WTC11 (cell line): ENCODE measurements at places on chromosomes 12 and 14. TPM values are rescaled to one million over a fixed set of nuclear protein-coding genes. Genes with fewer than 3 reads are reported as not detected.

DNA sequence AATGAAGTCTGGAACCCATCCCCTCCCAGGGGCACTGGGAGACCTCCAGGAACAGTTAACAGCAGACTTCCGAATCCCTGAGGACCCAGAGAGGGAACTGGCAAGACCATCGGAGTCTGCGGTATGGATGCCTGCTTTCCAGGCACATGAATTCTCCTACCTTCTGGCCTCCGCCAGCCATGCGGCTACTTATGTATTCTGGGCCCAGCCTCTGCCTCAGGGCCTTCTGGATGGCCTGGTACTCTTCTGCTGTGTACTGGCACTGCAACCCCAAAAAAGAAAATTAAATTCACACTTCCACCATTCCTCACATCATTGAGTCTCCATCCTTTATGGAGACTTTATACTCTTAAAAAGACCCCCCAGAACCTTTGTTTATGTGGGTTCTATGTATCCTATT is 18.4 kb downstream of the RAD52 start:
- no peak overlapping the region for H3K27ac ChIP-seq
- no peaks in the 10 kb centered on the region for H3K4me1 ChIP-seq
- no peak for DNase-seq
- H3K27me3 ChIP-seq: no peaks in the 10 kb centered on the region
- H3K4me3 ChIP-seq: no peak overlapping the region

Gene SLC6A13
- 0.21 to 0.55 TPM (median 0.37 TPM) in 3 replicates for total RNA-seq

Gene TAS2R42
- not detected in 3 replicates for total RNA-seq

Gene SLC24A4
- 0.37 to 0.90 TPM (median 0.46 TPM) in 3 replicates for total RNA-seq

Gene CCDC197
- total RNA-seq: not detected in 3 replicates

DNA sequence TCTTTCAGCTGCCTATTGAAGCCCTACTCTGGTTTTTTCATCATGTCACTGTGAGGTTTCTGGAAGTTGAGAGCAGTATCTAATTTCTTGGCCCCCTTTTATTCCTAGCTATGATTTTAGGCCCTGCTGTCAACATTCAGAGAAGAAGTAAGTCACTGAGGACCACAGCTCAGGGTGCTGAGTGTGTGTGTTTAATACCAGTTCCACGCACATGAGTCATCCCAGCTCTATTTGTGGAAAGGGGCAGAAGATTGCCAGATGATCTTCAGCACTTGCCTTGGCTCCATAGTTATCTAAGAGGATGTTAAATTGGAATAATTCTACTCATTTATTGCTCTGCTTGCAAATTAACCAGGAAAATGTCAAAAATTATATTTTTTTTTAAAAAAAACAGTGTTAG is 65.5 kb upstream of the SLC38A4 start:
- no peak for DNase-seq
- H3K36me3 ChIP-seq: no peaks in the 10 kb centered on the region
- H3K4me3 ChIP-seq: no peak overlapping the region
- no peaks in the 10 kb centered on the region for H3K4me1 ChIP-seq
- no peaks in the 10 kb centered on the region for H3K27me3 ChIP-seq
- H3K27ac ChIP-seq: no peak overlapping the region

Gene ACVR1B
- total RNA-seq: 20.9 to 24.1 TPM (median 22.3 TPM) in 3 replicates

DNA sequence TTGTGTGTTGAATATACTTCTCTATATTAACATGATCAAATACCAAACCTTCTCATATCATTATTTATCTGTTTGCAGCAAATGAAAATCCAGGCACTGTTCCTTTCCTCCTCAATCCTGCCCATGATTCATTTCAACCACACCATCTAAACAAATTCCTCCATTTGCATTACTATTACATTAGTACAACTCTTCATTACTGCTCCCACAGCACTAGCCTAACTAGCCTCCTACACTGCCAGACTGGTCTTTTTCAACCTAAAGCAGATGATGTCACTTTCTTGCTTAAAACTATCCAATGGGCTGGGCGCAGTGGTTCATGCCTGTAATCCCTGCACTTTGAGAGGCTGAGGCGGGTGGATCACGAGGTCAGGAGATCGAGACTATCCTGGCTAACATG is 117.3 kb upstream of the MYF6 start:
- no peaks in the 10 kb centered on the region for H3K36me3 ChIP-seq
- no peak overlapping the region for H3K27ac ChIP-seq
- DNase-seq: no peak
- no peaks in the 10 kb centered on the region for H3K27me3 ChIP-seq
- peaks cover 20% of the 10 kb centered on the region for H3K4me1 ChIP-seq

DNA sequence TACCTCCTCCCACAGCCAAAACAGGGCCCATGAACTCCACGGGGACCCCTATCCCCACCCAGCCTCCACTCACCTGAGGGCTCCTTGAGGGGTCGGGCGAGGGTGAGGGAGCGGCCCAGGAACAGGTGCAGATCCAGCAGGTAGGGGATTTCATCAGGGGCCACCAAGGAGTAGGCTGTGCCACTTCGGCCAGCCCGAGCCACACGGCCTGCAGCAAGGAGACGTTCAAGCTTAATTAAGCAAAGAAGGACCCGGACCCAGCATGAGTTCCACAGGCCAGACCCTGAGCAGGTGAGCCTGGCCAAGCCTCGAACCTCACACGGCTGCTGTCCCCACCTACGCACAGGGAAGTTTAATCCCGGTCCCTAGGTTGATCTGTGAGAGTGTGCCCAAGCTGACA is 15.6 kb downstream of the DDX54 start:
- no peaks in the 10 kb centered on the region for H3K4me1 ChIP-seq
- H3K36me3 ChIP-seq: peaks cover 65% of the 10 kb centered on the region
- DNase-seq: no peak
- H3K27ac ChIP-seq: no peak overlapping the region

- H3K27me3 ChIP-seq: no peaks in the 10 kb centered on the region
- H3K36me3 ChIP-seq: peaks cover 3% of the 10 kb centered on the region; the same call in 1 of the 2 replicates
- peaks cover 21% of the 10 kb centered on the region for H3K4me1 ChIP-seq
- no peak for DNase-seq
Observed at GRCh38 chr14:104867371-104868059, 2.4 kb downstream of the CEP170B start.

DNA sequence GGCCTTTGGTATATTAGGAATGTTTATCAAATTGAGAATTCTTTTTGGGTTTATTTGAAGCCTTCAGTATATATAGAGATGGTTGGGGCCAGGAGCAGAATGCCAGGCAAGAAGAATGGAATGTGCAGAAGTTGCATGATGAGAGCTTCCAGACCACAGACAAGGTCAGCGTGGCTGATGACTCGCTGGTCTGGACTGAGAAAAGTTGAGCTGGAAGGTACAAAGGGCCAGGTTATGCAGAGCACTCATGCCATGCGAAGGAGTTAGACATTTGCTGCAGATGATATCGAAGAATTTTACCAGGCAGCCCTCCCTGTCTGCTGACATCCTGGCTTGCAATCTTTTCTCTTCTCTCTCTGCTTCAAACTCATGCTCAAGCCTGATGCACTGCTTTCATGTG is 196.2 kb upstream of the ARHGAP5 start:
- no peak overlapping the region for H3K27ac ChIP-seq
- H3K4me3 ChIP-seq: no peak overlapping the region

Gene SERPINA3
- total RNA-seq: 2.7 to 3.5 TPM (median 3.0 TPM) in 3 replicates

DNA sequence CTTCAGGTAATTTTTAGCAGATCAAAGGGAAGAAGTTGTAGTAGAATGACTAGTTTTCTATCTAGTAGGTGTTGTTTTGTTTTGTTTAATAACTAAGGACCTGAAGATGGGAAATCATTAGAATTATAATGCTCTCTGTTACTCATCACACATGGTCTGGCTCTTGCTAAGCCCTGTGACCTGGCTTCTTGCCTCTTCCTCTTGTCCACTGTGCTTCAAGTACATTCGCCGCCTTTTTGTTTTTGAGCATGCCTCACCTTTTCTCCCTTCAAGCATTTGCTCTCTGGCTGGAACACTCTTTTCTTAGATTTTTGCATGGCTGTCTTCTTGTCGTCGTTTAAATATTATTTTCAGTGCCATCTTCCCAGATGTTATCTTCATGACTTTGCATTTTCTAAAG is 47.7 kb downstream of the DAAM1 start:
- H3K4me3 ChIP-seq: no peak overlapping the region
- H3K27me3 ChIP-seq: no peaks in the 10 kb centered on the region
- peaks cover 30% of the 10 kb centered on the region for H3K4me1 ChIP-seq
- H3K36me3 ChIP-seq: no peaks in the 10 kb centered on the region
- DNase-seq: no peak

Gene SPTB
- total RNA-seq: 2.5 to 3.2 TPM (median 2.8 TPM) in 3 replicates

GRCh38 chr12:93824514-93825500 is 147.6 kb downstream of the CRADD start:
- peaks cover 10% of the 10 kb centered on the region for H3K27me3 ChIP-seq
- H3K36me3 ChIP-seq: no peaks in the 10 kb centered on the region
- peak; percentile 68 for DNase-seq
- H3K4me1 ChIP-seq: peaks cover 10% of the 10 kb centered on the region; the same call in 1 of the 2 replicates
- no peak overlapping the region for H3K4me3 ChIP-seq
- no peak overlapping the region for H3K27ac ChIP-seq

Gene PTPRB
- 2.9 to 3.3 TPM (median 3.1 TPM) in 3 replicates for total RNA-seq

Gene ZBTB39
- 20.2 to 23.0 TPM (median 22.5 TPM) in 3 replicates for total RNA-seq

Gene ITGB7
- 0.90 to 1.4 TPM (median 1.1 TPM) in 3 replicates for total RNA-seq

Gene KRT79
- total RNA-seq: not detected in 3 replicates

- H3K4me1 ChIP-seq: peaks cover 8% of the 10 kb centered on the region
- no peaks in the 10 kb centered on the region for H3K27me3 ChIP-seq
- H3K4me3 ChIP-seq: no peak overlapping the region
- no peak for DNase-seq
Observed at GRCh38 chr12:120720234-120720986, 5.2 kb upstream of the ACADS start.

Gene KCNC2
- total RNA-seq: not detected in 3 replicates

DNA sequence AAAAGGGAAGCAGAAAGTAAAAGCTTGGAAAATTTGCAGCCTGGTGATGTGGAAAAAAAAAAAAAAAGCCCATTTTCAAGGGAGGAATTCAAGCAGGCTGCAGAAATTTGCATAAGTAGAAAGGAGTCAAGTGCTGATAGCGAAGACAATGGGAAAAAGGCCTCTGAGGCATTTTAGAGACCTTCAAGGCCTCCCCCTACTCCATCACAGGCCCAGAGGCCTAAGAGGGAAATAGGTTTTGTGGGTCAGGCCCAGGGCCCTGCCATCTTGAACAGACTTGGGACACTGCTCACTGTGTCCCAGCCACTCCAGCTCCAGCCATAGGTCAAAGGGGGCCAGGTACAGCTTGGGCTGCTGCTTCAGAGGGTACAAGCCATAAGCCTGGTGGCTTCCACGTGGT is 13.8 kb upstream of the PRKD1 start:
- peak; percentile 16 for DNase-seq
- no peak overlapping the region for H3K4me3 ChIP-seq
- H3K36me3 ChIP-seq: peaks cover 10% of the 10 kb centered on the region
- H3K4me1 ChIP-seq: peaks cover 22% of the 10 kb centered on the region

GRCh38 chr12:78145398-78145797 is 314.7 kb downstream of the NAV3 start:
- DNase-seq: no peak
- no peak overlapping the region for H3K4me3 ChIP-seq
- H3K4me1 ChIP-seq: peaks cover 10% of the 10 kb centered on the region
- no peaks in the 10 kb centered on the region for H3K27me3 ChIP-seq
- H3K27ac ChIP-seq: no peak overlapping the region

DNA sequence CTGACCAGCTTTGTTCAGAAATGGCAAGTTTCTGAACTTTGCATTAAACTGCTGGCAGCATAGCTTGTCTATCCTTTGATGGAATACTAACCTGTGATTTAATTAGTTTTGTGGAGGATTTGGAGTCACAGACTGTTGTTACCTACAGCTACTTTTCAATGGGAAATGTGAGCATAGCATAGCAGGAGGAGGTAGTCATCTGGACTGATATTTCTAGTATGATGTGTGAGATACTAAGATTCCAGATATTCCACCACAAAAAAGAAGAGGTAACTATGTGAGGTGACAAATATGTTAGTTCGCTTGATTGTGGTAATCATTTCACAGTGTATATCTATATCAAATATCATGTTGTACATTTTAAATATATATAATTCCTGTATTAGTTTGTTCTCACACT is 833.0 kb downstream of the SLC6A15 start:
- no peak overlapping the region for H3K4me3 ChIP-seq
- DNase-seq: no peak
- no peak overlapping the region for H3K27ac ChIP-seq
- no peaks in the 10 kb centered on the region for H3K27me3 ChIP-seq

GRCh38 chr12:6426882-6427671 is 17.7 kb upstream of the CD27 start:
- H3K4me1 ChIP-seq: peaks cover 14% of the 10 kb centered on the region
- H3K36me3 ChIP-seq: no peaks in the 10 kb centered on the region
- no peak for DNase-seq
- H3K27ac ChIP-seq: no peak overlapping the region; the same call in 1 of the 2 replicates
- H3K27me3 ChIP-seq: no peaks in the 10 kb centered on the region; the same call in none of the 2 replicates
- H3K4me3 ChIP-seq: no peak overlapping the region

- H3K27me3 ChIP-seq: peaks cover 37% of the 10 kb centered on the region
- no peak overlapping the region for H3K4me3 ChIP-seq
- DNase-seq: no peak
- peaks cover 2% of the 10 kb centered on the region; the same call in 1 of the 2 replicates for H3K4me1 ChIP-seq
- no peak overlapping the region for H3K27ac ChIP-seq
Observed at GRCh38 chr14:88960496-88960895, 136.0 kb downstream of the TTC8 start.

Gene REP15
- total RNA-seq: 0.26 TPM in 1 of 3 replicates, not detected in the others

GRCh38 chr14:100446572-100446971 is 123.4 kb downstream of the SLC25A47 start:
- no peaks in the 10 kb centered on the region for H3K27me3 ChIP-seq
- no peaks in the 10 kb centered on the region for H3K36me3 ChIP-seq
- H3K27ac ChIP-seq: no peak overlapping the region; the same call in 1 of the 2 replicates

- no peak overlapping the region for H3K27ac ChIP-seq
- no peaks in the 10 kb centered on the region for H3K27me3 ChIP-seq
- H3K4me1 ChIP-seq: peaks cover 14% of the 10 kb centered on the region
- DNase-seq: no peak
- no peak overlapping the region for H3K4me3 ChIP-seq
Observed at GRCh38 chr12:45577844-45578399, 151.6 kb upstream of the ARID2 start.

Gene SERPINA1
- total RNA-seq: 5.1 to 7.2 TPM (median 6.8 TPM) in 3 replicates

Gene HEBP1
- 61.6 to 62.7 TPM (median 61.8 TPM) in 3 replicates for total RNA-seq

DNA sequence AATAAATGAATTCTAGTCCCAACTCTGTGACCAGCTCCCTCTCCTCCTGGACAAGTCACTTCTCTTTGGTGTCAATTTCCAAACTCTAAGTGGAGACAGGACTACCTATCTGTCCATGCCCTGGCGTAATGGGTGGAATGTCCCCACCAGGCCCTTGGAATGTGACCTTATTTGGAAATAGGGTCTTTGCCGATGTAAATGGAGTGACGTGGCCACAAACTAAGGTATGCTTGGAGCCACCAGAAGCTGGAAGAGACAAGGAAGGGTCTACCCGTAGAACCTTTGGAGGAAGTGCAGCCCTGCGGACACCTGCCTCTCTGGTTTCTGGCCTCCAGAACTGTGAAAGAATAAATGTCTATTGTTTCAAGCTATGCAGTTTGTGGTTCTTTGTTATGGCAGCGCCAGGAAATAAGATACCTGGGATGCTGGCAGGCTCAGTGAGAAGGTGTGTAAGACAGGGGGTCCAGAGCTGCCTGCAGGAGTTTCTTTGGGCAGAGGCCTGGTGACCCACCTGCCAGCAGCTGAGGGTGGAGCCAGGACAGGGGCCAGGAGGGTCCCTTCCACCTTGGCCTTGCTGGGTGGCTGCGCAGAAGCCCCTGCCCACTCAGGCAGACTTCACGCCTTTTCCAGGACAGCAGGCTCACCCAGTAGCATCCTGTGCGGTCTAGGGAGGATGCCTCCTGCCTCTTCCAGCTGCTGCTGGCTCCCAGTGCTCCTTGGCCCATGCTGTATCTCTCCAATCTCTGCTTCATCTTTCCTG is 45.8 kb downstream of the ARL6IP4 start:
- no peak overlapping the region for H3K4me3 ChIP-seq
- no peaks in the 10 kb centered on the region for H3K27me3 ChIP-seq
- H3K4me1 ChIP-seq: peaks cover 9% of the 10 kb centered on the region; the same call in 1 of the 2 replicates
- H3K36me3 ChIP-seq: no peaks in the 10 kb centered on the region
- no peak for DNase-seq
